SW480 (cell line): ENCODE measurements at places on chromosomes 2 and 18.

DNA sequence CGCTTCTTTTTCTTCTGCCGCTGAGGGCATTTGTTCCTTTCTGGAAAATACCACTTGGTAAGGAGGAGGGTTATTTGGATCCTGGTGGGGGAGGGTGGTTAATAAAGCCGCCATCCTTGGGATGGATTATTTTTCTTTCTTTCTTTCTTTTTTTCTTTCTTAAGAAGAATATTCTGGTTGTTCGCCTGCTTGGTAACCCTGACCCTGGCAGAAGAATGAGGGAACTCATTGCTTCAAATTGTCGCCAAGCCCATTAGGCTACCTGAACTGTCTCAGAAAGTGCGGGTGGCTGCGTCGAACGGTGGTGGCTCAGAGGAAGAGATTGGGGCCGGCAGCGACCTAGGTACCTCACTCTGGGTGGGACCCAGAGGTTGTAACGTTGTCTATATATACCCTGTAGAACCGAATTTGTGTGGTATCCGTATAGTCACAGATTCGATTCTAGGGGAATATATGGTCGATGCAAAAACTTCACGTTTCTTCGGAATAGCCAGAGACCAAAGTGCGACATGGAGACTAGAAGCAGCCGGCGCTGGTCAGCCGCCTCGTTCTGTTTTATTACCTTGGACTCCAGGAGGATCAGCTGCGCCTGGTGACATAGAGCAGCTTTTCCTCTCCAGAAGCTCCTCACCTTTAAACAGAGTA lies 1.3 kb upstream of the HOXD4 start:
- no peak for DNase-seq

DNA sequence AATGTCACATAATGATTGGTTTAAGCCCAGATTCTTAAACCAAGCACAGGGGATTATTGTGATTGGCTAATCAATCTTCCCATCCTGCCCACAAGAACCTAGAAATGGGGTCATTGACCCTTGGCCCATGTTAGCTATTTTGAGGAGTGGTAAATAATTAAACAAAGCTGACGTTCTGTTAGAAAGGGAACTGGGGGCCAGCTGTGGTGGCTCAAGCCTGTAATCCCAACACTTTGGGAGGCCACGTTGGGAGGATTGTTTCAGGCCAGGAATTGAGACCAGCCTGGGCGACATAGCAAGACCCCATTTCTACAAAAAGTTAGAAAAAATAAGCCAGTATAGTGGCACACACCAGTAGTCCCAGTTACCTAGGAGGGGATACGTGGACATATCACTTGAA lies 37.8 kb upstream of the PTPN4 start:
- no peak for DNase-seq

GRCh38 chr2:134461511-134461910 lies 207.6 kb downstream of the MGAT5 start:
- DNase-seq = peak; percentile 79

GRCh38 chr18:56152551-56153310 lies 485.7 kb downstream of the TXNL1 start:
- DNase-seq = no peak

- DNase-seq = peak; percentile 55
Measured at GRCh38 chr2:176129813-176130146, 275 bp downstream of the HOXD8 start.

- no peak for DNase-seq
Measured at GRCh38 chr2:169349535-169349934, 12.8 kb downstream of the LRP2 start.

- DNase-seq = no peak
Measured at GRCh38 chr18:53864770-53865169, 359.7 kb downstream of the MBD2 start.

DNA sequence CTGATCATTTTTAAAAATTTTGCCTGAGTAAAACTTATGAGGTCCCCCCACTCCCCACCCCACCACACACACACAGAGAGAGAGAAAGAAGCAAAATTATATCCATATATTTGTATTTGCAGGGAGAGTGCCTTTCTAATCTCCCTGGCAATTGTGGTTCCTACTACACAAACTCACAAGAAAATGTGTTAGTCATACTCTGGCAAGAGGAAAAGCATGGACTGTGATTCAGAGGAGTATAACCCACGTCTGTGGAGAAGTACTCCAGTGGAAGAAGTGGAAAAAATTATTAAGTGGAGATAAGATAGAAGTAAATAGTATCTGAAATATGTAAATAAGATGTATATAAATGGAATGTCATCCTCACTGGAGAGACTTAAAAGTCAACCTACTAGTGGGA lies 114.0 kb downstream of the DSEL start:
- DNase-seq = no peak

- peak; percentile 79 for DNase-seq
Measured at GRCh38 chr18:8890957-8891464, 185.7 kb downstream of the MTCL1 start.

GRCh38 chr2:220356076-220356475 lies 728.6 kb downstream of the SLC4A3 start:
- DNase-seq = no peak

DNA sequence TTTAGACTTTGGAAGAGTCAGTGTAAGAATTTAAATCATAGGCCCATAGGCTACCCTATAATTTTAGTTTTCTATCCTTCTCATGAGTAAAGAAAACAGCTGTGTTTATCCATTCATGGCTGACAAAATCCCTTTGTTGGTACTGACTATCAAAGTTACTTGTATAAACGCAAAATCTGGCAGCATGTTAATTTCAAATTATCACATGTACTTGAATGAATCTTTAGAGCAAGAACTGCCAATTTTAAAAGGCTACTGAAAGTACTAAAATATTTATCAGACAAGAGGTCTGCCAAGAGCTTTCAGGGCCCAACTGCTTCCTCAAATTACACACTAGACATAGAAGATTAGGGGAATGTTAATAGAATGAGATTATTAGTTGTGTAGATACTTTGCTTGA lies 66.6 kb downstream of the MYL12B start:
- no peak for DNase-seq

DNA sequence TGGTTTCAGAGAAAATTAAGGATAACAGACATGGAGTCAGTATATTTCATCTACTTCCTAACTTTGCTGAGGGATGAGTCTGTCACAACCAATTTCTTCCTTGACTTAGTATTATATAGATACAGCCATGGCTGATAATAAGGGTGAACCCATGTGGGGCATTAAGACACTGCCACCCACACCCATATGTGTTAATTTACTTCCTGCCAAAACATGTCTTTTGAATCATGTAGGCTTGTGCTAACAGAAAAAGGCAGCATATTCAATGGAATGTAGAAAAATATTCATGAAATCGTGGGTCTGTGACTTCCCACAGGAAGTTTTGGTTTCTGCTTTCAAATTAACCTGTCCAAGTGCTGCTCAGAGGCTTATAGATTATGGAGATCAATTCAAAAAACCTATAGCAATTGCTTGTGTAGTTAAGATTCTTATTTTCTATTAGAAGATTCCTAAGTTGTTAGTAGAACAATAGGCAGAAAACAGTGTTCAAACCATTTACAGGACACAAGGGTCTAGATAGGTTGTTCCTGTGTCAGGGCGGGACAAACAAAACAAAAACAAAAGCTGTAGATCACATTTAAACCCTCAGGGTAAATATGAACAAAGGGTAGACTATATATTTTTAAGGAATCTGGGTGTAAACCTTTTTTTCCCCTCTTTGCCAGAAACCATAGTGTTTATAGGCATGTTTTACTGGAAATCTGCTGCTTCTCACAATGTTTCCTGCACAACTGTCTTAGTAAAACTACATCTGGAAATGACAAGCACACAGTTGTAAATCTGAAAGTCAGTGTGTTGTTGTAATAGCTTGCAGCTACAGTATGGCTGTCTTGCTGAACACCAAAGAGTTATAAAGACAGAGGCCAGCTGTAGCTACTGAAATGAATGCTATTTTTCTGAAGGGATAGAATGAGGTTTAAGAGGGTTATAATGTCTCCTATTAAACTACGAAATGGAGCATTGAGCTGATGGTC lies 691.2 kb downstream of the EPHA4 start:
- no peak for DNase-seq

DNA sequence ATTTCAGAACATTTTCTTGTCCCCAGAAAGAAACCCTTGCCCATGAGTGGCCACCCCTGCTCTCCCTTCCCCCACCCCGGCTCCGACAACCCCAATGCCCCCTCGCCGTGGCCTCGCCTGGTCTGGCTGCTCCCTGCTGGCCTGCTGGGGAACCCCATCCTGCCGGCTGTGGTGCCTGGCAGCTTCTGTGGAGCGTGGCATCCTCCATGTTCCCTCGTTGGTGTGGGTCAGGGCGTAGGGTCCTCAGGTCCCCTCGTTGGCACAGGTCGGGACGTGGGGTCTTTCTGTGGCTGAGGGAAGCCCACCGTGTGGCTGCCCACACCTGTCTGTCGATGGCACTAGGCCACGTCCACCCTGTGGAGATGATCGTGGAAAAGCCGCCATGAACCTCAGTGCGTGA lies 61.9 kb downstream of the NFATC1 start:
- DNase-seq = no peak
